ENCODE measurements at places on chromosomes 5 and 9.

DNA sequence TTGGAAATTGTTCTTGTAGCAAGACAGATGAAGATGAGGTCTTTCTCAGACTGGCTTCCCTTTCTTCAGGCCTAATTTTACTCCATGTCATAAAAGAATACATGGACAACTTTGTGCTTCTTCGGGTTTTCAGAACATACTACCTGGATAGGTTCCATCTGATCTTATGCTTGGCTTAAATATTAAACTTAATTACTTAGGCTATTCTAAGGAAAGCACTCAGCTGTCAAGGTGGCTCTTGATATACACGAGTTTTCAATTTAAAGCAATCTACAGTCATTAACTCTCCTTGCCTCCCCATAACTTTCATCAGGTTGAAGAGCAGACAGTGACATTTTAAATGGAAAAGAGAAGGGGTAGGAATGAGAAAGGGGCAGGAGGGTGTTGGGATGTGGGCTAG is 9.5 kb upstream of the PPP3R2 start:
- no peak for DNase-seq

- no peak for DNase-seq
These were observed 172.2 kb downstream of the COL23A1 start for GRCh38 chr5:178418031-178418430.

GRCh38 chr5:173670130-173670651 is 53.7 kb upstream of the BOD1 start:
- no peak for DNase-seq

DNA sequence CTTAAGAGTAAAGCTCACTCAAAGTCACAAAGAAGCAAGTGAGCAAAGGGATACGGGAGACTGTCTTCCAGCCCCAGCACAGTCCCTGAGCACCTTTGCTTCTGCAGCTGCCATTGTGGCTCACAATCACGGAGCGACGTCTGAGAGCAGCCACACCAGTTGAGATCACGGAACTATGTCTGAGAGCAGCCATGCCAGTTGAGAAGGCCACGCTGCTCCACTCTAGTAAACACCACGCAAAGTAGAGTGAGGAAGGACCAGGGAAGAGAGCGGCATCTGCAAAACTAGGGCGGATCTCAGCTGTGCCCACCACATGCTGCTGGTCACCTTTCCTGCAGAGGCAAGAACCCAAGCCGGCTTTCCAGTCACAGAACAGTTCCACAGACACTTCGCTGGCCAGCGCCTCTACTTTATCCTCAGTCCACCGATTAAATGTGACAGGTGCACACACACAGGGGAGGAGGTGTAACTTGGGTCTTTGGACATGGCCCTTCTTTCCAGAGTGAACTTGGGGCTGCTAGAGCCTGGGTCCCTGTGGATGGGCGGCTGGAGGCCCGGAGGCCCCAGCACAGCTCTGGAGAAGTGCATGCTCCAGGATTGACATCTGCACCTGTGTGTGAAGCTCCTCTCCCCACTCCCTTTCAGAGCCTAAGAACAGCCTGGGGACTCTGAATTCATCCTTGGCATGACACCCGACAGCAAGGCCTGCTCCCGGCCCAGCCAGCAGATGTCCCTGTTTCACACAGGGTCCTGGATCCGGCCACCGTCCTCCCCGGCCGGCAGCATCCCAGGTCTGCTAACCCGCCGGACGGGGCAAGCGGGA is 324.9 kb upstream of the IRX4 start:
- DNase-seq, result no peak

DNA sequence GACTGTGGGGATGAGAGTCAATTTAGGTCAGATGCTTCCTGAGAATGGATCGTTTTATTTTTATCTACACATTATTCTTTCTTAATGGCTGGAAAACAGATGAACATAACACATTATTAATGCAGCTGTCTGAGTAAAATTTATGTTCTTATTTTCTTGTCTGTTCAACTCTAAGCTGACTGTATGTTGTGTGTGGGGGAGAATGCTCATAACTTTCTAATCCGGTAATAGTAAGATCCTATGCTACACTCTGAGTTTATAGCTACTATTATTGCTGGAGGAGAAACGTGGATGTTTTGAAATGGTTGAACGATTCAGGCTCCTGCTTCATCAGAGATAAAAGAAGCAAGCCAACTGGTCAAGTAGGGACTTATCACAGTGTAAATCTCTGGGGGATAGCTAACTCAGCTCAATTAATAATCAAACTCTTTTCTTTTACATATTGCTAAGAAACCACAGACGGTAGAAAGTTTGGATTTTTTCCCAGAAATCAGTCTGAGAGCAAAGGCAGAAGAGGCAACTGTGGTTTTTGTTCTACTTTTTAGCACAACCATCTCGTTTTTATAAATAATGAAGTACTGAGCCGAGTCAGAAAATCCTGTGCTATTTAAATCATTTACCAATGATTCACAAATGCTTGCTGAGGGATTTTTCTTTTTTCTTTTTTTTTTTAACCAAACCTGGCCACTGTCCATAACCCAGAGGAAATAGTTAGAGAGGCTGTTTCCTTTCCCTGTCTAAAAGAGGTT is 265.0 kb upstream of the FAM174A start:
- DNase-seq, result no peak

- no peak for DNase-seq
These were observed 13.6 kb upstream of the GPX3 start for GRCh38 chr5:151006704-151007334.

DNA sequence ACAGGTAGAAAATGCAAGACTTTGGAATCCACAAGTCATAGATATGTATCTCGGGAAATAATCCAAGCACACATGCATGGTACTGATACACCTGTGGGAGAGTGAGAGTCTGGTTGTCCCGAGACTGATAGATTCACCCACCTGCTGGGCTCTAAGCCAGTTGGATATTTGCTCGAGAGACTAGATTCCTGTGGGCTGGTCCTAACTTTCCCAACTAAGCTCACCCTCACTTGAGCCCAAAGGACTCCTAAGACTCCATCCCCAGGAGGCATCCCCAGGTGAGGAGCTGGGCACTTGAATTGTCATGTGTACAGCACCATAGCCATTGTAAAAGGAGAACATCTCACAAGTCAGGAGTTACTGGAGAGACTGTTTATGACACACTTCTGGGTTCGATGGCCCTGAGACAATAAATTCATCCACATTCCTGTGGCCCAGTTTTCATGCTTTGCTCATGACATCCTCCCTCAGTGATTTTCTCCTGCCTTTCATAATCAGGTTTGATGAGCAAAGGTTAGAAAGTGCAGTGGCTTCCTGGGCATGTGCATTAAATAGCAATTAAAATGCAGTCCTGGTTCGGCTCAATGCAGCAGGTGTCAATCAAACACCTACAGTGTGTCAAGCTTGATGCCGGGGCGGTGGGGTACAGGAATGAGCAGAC is 18.1 kb downstream of the SLC1A1 start:
- DNase-seq, result no peak

DNA sequence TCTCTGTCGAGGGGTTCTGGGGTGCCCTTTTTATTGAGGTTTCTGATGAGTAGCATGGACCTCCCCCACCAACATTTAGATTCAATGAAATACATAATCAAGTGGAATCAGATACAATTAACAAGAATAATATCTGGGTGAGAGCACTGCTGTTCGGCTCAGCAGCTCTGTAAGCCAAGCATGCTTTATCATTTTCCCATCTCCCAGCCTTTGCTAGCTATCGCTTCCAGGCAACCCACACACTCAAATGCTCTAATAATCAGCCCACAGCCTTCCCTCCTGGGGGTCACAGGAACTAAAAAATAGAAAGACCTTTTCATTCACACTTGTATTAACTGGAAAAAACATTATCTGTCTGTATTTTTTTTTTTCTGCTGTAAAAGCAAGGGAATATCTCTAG is 8.9 kb downstream of the PLPPR1 start:
- DNase-seq, result no peak

DNA sequence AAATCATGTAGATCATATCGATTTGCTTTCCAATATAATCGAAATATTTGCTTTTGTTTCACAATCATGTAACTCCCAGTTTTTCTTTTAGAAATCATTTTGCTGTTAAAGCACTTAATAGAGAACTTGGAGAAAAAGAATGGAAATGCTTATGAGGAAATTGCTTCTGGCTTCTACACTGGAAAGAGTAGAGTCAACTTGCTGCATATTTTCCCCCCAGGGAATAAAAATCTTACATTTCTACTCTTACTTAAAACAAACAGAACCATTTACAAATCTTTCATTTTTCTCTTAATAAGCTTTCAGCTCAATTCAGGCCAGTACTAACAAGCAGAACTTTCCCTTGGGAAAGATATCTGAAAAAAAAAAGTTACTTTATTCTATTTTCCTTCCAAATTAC is 312.0 kb downstream of the CHSY3 start:
- DNase-seq, result no peak

DNA sequence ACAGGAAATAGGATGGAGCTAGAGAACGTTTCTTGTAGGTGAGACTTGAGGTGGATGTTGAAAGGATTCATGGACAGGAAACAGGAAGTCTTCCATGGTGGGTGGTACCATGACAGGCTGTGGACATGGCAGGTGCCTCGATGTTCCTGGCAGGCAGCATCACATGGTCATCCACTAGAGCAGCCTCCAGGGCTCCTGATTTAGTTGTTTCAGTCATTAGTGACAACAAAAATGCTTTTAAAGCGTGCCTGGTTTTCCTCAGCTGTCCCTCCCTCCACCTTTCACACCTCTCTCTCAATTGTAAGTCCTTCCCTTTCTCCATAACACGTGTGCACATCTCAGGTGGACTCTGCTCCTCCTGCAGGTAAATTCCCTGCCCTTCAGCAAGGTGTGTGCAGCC is 25.2 kb upstream of the ASPN start:
- no peak for DNase-seq

DNA sequence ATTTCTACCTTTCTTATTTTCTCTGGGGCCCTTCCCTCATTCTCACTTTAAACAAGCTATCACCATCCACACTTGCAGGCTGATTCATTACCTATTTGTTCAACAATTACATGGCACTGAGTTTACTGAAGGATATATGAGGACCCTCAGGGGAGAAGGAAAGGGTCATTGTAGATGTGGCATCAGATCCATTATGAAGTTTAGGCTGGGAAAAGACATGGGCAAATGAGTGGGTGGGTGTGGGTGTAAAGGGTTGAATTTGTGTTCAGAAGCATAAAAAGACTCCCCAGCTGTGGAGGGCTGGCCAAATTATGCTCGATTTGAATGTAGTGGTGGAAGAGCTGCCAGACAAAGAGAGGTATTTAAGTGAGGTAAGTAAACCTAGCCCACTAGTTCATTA is 55.9 kb upstream of the MTAP start:
- no peak for DNase-seq

GRCh38 chr9:119367683-119368075 is 1.6 kb downstream of the BRINP1 start:
- no peak for DNase-seq

DNA sequence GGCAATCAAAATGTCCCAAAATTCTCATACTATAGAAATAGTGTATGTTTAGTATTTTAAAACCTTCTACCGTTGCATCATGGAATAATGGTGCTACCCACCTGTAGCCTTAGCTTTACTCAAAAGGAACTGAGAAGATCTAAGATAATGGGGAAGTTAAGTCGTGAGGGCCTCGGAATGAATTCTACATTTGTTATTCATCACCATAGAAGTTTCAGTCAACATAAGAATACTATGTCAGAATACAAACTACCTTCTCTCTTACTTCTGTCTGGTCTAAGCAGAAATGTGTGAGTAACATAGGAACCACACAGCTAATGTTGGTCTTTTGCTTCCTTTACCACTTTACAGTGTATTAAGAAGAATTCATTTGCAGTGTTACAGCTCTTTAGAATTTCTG is 43.2 kb downstream of the RFK start:
- no peak for DNase-seq

DNA sequence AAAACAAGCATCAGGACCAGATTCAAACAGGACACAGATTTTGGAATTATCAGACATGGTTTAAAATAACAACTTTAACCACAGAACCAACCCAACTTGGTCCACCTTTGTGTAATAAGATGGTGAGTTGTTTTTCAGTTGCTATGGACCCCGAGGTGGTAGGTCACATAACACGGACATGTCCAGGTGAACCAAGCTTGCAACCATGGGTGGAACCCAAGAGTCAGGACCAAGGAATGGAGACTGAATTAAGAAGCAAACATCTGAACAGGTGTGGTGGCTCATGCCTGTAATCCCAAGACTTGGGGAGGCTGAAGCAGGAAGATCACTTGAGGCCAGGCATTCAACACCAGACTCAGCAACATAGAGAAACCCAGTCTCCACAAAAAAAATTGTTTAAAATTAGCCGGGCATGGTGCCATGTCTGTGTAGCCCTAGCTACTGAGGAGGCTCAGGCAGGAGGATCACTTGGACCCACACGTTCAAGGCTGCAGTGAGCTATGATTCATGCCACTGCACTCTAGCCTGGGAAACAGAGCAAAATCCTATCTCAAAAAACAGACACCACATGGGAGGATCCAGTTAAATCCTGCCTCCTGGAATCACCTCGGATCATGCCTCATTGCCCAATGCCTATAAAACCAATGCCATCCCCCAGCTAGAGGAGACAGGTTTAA is 10.6 kb downstream of the PTBP3 start:
- DNase-seq, result no peak

DNA sequence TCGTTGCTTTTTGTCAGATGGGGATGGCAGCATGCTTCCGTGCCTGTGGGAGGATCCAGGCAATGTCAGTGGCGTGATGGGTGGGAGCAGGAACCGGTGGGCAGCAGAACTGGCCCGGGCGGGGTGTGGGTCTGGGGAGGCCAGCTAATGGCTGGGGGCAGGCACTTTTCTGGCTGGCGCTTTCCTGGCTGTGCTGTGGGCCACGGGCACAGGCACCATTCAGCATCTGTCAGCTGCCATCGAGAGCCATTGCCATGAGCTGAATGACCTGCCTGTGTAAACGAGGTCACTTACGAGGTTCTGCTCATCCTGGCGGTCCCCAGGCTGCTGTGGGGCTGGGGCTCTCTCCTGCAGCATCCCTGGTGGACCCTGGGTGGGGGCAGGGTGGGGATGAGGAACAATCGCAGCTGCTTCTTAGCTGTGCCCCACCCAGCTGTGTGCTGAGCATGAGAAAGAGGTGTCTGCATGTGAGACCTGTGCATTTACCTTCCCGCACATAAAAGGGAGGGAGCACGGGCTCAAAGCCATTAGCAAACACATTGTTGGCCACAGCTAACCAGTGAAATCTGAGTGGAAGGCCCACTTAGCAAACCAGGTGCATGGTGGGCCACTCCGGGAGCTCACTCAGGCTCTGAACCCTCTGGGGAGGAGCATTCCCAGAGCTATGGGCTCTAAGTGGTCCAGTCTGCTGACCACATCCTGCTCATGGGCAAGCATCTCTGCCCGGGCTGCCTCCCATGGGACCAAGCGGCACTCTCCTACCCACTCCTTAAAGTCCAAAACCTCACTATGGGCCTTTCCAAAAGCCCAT is 41.3 kb upstream of the OLFM1 start:
- DNase-seq, result no peak

GRCh38 chr5:57341380-57341979 is 141.1 kb downstream of the ACTBL2 start:
- DNase-seq, result no peak
